ENCODE measurements at places on chromosomes 12 and 14. TPM values are rescaled to one million over a fixed set of nuclear protein-coding genes. Genes with fewer than 3 reads are reported as not detected.

The GSC gene
- not detected for polyA plus RNA-seq

The TAC3 gene
- 0.49 TPM for polyA plus RNA-seq

The DBX2 gene
- 0.13 TPM for polyA plus RNA-seq

The EIF2S3B gene
- 0.73 TPM for polyA plus RNA-seq

The TBX5 gene
- polyA plus RNA-seq: not detected

The RFLNA gene
- 8.8 TPM for polyA plus RNA-seq

The DEGS2 gene
- polyA plus RNA-seq: 8.6 TPM

The ALG10B gene
- polyA plus RNA-seq: 17.1 TPM

The PTCSC3 gene
- 0.32 TPM for polyA plus RNA-seq

The AGAP2 gene
- polyA plus RNA-seq: 1.1 TPM

The HRK gene
- polyA plus RNA-seq: 0.57 TPM

The GNB3 gene
- polyA plus RNA-seq: 3.1 TPM

The UNC79 gene
- 0.81 TPM for polyA plus RNA-seq

The OASL gene
- not detected for polyA plus RNA-seq
